Esophagus squamous epithelium (tissue), 5 donors: ENCODE measurements at places on chromosomes 6 and 20. TPM values are rescaled to one million over a fixed set of nuclear protein-coding genes. Genes with fewer than 3 reads are reported as not detected.
A peak's percentile ranks its signal among the peaks of the same experiment; 100 is the strongest.

- no peak overlapping the region for H3K4me3 ChIP-seq
- H3K4me1 ChIP-seq: peaks cover 73% of the 10 kb centered on the region
- peaks cover 37% of the 10 kb centered on the region for H3K27me3 ChIP-seq
- no peak overlapping the region for H3K27ac ChIP-seq
- H3K36me3 ChIP-seq: peaks cover 9% of the 10 kb centered on the region
- no peak for DNase-seq
Observed at GRCh38 chr6:170284126-170284773, 6.6 kb downstream of the DLL1 start.

DNA sequence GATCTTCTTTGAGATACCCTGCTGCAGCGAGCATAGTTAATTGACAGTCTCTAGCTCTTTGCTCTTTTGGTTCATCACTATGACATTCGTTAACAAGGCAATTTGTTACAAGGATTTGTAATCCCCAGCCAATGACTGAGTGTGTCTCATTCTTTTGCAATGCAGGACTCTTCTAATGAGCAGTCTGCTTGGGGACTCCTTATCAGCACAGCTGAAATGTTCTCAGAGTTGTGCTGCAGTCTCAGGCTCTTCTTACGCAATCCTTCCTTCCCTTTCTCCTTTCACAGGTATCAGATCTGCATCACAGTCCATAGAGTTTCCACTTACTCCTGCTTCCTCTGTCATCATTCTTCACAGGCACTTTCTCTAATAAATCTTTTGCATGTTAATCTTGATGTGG is 161.2 kb upstream of the OGFRL1 start:
- no peak for DNase-seq
- no peaks in the 10 kb centered on the region for H3K36me3 ChIP-seq
- no peaks in the 10 kb centered on the region for H3K4me1 ChIP-seq
- H3K27ac ChIP-seq: no peak overlapping the region
- H3K4me3 ChIP-seq: no peak overlapping the region
- H3K27me3 ChIP-seq: no peaks in the 10 kb centered on the region

- DNase-seq: no peak
- no peaks in the 10 kb centered on the region for H3K27me3 ChIP-seq
- no peak overlapping the region for H3K4me3 ChIP-seq
- peaks cover 64% of the 10 kb centered on the region for H3K36me3 ChIP-seq
- H3K27ac ChIP-seq: no peak overlapping the region
- no peaks in the 10 kb centered on the region for H3K4me1 ChIP-seq
Observed at GRCh38 chr20:38007526-38007925, 25.7 kb downstream of the TTI1 start.

GRCh38 chr6:140855520-140855919 is 1277.2 kb upstream of the GJE1 start:
- no peak for DNase-seq
- H3K27me3 ChIP-seq: no peaks in the 10 kb centered on the region
- H3K27ac ChIP-seq: no peak overlapping the region

GRCh38 chr20:2151858-2152281 is 50.2 kb downstream of the STK35 start:
- H3K36me3 ChIP-seq: peaks cover 5% of the 10 kb centered on the region
- H3K4me1 ChIP-seq: peaks cover 11% of the 10 kb centered on the region
- no peak overlapping the region for H3K4me3 ChIP-seq

DNA sequence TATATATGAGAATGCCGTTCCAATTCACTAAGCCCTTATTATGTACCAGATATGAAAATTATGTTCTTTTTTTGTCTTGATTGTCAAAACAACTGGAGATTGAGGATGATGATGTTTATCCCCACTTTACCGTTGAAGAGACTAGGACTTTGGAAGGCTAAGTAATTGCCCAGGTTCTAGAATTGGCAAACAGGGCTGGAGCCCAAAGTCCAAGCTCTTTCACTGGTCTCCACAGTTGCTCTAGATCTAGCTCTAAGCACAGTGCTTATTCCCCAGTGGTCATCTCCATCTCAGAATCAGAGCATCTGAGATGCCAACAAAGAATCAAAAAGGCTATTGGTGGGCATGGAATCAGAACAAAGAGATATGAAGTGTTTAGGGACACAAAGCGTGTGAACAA is 215.3 kb upstream of the FOXA2 start:
- no peak for DNase-seq
- H3K27ac ChIP-seq: no peak overlapping the region
- peaks cover 10% of the 10 kb centered on the region for H3K4me1 ChIP-seq
- no peaks in the 10 kb centered on the region for H3K36me3 ChIP-seq

GRCh38 chr6:31202259-31203166 is 32.0 kb upstream of the POU5F1 start:
- peaks cover 27% of the 10 kb centered on the region for H3K4me1 ChIP-seq
- peaks cover 9% of the 10 kb centered on the region for H3K27me3 ChIP-seq
- H3K27ac ChIP-seq: peak overlapping the region; percentile 68

DNA sequence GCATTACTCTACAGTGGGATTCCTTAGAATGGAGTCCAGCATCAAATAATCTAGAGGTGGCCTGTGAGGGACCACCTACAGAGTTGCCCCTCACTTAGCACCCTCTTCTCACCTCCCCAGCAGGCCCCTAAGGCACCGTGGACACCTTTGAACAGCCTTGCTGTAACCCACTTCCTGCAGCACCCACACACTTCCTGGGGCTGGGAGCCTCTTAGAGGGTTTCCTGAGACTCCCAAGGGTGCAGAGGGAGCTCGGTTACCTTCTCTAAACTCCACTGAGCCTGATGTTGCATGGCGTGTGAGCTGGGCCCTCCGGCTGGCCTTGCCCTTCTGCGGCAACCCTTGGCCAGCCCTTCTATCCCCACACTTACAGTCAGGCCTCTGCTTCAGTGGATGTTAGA is 7.3 kb upstream of the SIRPG start:
- H3K4me3 ChIP-seq: no peak overlapping the region
- H3K4me1 ChIP-seq: no peaks in the 10 kb centered on the region
- no peaks in the 10 kb centered on the region for H3K27me3 ChIP-seq
- no peaks in the 10 kb centered on the region for H3K36me3 ChIP-seq
- no peak for DNase-seq

GRCh38 chr20:836190-836589 is 2.7 kb downstream of the FAM110A start:
- DNase-seq: no peak
- no peak overlapping the region for H3K27ac ChIP-seq
- peaks cover 8% of the 10 kb centered on the region for H3K27me3 ChIP-seq
- H3K36me3 ChIP-seq: no peaks in the 10 kb centered on the region

GRCh38 chr6:137646484-137646883 is 152.3 kb upstream of the OLIG3 start:
- DNase-seq: no peak
- H3K27ac ChIP-seq: no peak overlapping the region
- no peaks in the 10 kb centered on the region for H3K27me3 ChIP-seq
- no peaks in the 10 kb centered on the region for H3K36me3 ChIP-seq

GRCh38 chr6:70575899-70576495 is 9.3 kb downstream of the SDHAF4 start:
- H3K27me3 ChIP-seq: no peaks in the 10 kb centered on the region
- no peak overlapping the region for H3K27ac ChIP-seq
- no peaks in the 10 kb centered on the region for H3K36me3 ChIP-seq
- DNase-seq: no peak

GRCh38 chr20:53491462-53491861 is 102.2 kb downstream of the ZNF217 start:
- no peak for DNase-seq
- H3K4me1 ChIP-seq: peaks cover 10% of the 10 kb centered on the region
- H3K4me3 ChIP-seq: no peak overlapping the region
- H3K36me3 ChIP-seq: no peaks in the 10 kb centered on the region

GRCh38 chr6:130677312-130677711 is 149.9 kb upstream of the SMLR1 start:
- H3K4me1 ChIP-seq: peaks cover 20% of the 10 kb centered on the region
- H3K36me3 ChIP-seq: no peaks in the 10 kb centered on the region
- no peaks in the 10 kb centered on the region for H3K27me3 ChIP-seq
- DNase-seq: no peak

DNA sequence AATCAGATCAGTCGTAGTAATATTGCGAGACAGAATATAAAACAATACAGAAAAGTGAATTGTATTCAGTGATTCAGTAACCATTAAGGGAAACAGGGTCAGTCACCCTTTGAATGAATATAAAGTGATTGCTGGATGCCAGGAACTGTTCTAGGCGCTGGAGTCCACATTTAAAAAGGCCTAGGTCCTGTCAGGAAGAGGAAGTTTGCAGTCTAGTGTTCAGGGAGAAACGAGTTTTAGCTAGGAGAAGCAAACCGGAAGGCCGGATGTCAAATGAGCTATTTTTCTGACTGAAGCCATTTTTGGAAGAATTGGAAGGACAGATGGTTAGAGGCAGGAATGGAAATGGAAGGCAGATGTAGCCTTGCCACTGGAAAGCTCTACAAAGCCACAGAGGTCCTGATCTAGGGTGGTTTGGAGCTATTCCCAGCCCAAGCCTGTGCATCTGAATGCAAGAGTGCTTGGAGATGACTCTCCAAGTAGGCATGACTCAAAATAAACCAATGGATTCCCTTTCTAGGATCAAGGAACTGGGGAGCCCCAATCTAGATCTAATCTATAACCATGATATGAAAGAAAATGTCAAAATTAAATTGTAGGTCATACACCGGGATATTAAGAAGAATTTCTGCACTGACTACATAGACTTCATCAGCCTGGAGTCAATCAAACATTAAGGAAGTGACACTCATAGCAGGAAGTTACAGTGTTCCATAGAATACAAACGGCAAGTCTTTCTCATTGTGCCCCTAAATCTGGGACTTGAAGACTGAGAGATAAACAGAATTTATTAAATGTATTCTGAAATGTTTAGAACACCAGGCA is 36.8 kb upstream of the CDKAL1 start:
- H3K4me1 ChIP-seq: no peaks in the 10 kb centered on the region
- no peak overlapping the region for H3K4me3 ChIP-seq
- H3K27me3 ChIP-seq: no peaks in the 10 kb centered on the region
- H3K36me3 ChIP-seq: no peaks in the 10 kb centered on the region
- no peak overlapping the region for H3K27ac ChIP-seq

DNA sequence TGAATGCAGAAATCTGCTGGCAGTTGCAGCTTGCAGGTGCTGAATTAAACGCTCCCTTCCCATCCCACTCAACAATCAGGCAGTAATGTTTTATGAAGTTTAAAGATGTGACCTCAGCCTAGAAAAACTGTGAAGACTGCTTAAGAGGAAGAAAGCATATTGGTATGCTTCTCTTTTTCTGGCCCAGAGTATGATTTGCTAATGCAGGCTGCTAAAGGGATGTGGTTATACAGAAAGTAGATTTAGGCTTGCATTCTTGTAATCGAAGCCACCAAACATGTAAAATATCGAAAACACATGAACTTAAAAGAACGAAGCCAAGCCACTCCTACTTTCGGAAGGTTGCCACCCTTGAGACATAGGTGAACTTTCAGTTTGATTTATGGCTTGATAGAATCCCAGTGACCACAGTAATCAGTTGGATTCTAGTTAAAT is 40.7 kb downstream of the MAP3K5 start:
- H3K27me3 ChIP-seq: no peaks in the 10 kb centered on the region
- peak overlapping the region; percentile 54 for H3K27ac ChIP-seq
- no peaks in the 10 kb centered on the region for H3K36me3 ChIP-seq

DNA sequence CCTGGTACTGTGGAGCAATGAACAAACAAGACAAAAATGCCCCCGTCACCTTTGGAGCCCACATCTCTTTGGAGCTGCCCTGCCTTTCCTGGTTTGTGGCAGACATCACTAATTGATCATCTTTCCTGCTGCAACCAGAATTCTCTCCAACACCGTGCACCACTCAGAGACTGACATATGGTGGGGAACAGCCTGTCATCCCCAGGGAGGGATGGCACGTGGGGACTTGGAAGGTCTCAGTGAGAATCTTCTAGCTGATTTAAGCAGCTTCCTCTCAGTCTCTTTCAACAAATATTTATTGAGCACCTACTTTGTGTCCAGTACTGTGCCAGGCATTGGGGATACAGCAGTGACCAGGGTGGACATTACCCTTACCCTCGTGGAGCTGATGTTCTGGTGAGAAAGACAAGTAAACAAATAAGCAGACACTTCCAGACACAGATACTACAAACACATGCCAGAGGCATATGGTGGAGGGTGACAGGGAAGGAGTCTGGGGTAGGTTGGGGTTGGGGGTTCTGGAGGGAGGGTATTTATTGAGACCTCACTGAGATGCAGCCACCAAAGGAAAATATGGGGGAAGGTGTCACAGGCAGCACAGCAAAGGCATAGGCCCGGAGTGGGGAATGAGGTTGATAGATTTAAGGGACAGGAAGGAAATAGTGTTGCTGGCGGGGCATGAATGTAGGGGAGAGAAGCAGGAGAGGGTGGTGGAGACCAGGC is 82.3 kb downstream of the CEBPB start:
- no peaks in the 10 kb centered on the region for H3K27me3 ChIP-seq
- no peak overlapping the region for H3K4me3 ChIP-seq
- peak overlapping the region; percentile 75 for H3K27ac ChIP-seq
- no peaks in the 10 kb centered on the region for H3K36me3 ChIP-seq
- DNase-seq: no peak

DNA sequence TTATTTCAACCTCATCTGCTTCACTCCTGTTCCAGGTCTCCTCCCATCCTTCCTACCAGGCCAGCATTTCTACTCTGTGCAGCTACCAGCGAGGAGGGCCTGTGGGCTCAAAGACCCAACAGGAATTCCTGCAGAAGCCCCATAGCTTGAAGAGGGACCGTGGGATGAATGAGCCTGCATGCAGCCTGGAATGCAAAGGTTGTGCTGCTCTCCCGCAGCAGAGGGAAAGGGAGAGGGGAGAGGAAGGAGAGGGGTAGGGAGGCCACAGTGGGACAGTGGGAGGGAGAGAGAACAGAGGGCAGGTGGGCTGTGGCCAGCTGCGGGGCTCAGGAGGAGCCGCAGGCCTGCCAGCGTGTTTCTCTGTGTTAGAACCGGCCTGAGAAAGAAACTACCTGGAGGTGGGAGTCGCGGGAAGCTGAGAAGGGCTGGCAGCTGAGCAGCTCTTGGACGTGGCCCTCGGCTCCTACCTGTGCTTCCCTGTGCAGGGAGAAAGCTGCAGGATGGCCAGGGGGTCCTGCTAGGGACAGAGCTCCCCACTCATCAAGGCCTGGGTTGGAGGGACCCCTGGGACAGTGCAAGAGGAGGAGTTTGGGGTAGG is 66.1 kb upstream of the MLN start:
- H3K27ac ChIP-seq: no peak overlapping the region
- H3K27me3 ChIP-seq: peaks cover 30% of the 10 kb centered on the region
- no peak for DNase-seq
- no peak overlapping the region for H3K4me3 ChIP-seq
- H3K36me3 ChIP-seq: no peaks in the 10 kb centered on the region
- peaks cover 1% of the 10 kb centered on the region for H3K4me1 ChIP-seq

GRCh38 chr6:44474643-44475042 is 87.1 kb downstream of the CDC5L start:
- DNase-seq: no peak
- H3K4me3 ChIP-seq: no peak overlapping the region
- no peaks in the 10 kb centered on the region for H3K36me3 ChIP-seq
- no peak overlapping the region for H3K27ac ChIP-seq

Gene GGTLC1
- total RNA-seq: not detected

Gene HLA-DOA
- 2.6 TPM for total RNA-seq

Gene OOEP
- total RNA-seq: 0.35 TPM

Gene MMS22L
- total RNA-seq: 7.4 TPM

Gene PRSS16
- total RNA-seq: 11.2 TPM

Gene TINAG
- not detected for total RNA-seq
